ENCODE measurements at places on chromosomes 13 and 19. TPM values are rescaled to one million over a fixed set of nuclear protein-coding genes. Genes with fewer than 3 reads are reported as not detected.

DNA sequence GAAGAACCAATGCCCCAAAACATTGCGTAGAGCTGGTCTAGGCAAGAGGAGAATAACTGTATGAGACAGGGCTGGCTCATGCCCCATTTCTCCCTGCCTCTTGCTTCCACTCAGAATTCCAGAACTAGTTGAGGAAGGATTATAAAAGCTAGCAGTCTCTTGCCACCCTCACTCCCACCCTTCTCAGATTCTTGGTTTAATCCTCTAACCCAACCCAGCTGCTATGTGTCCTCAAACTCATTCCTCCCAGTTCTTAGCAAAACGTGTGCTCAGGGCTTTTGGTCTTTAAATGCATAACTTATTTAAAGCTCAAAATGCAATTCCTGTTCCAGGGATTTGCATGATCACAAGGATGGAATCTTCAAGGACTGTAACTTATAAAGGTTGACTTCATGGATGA is 466.3 kb downstream of the COG6 start:
- DNase-seq = no peak

GRCh38 chr13:98295371-98295770 is 118.3 kb upstream of the RNF113B start:
- DNase-seq = no peak

DNA sequence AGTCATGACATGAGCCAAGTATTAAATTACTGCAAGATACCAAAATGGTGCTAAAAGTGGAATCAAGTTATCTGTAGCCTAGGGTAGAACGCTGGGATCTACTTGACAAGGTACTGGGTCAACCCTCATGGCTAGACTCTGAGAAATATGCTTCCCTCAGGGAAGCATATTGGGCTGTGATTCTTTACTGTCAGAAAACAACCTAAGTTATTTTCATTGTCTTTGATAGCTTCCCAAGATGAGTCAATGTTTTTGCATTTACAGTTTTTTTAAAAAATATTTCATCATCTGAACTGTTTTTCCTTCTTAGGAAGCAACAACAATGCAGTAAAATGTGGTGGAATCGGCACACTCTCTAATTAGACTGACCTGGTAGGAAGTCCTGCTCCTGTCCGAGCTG is 218.0 kb downstream of the RGCC start:
- DNase-seq = no peak

DNA sequence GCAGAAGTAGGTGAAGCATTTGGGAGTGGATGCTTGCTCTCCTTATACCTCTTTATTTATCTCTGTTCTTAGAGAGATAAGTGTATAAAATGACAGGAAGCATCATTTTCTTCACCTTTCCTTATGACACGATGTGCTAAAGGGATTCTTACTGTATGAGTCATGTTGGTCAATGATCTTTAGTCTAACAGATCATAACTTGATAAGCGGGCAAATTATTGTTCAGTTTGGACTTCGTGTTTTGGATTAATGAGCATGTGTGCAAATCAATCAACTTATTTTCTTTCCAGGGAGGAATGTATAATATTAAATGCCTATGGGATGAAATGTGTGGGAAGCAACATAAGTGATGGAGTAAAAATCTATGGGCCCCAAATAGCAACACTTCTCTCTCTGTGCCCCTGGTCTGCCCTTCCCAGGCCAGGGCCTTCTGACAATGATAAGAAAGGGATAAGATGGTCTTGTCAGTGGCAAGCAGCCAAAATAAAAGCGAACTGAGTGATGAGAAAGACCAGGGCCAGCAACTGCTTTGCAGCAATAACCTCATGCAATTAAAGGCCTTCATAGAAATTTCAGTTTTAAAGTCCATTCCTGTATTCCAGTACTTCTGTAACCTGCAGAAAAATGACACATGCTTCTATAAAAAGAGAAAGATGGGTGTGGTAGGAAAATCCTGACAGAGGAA is 61.4 kb downstream of the SLC10A2 start:
- DNase-seq = no peak

Gene HIPK4
- polyA plus RNA-seq = 0.20 TPM

Gene HOMER3
- 53.3 TPM for polyA plus RNA-seq

Gene SIGLEC5
- 0.57 TPM for polyA plus RNA-seq

All from left renal pelvis (tissue), 4 donors.